ENCODE measurements at places on chromosomes 3 and 15. TPM values are rescaled to one million over a fixed set of nuclear protein-coding genes. Genes with fewer than 3 reads are reported as not detected.

CATSPER2 gene
- total RNA-seq = 2.8 TPM

CCDC50 gene
- total RNA-seq = 141 TPM

SPINT1 gene
- total RNA-seq = 2.5 TPM

VPS18 gene
- total RNA-seq = 34.7 TPM

VIPR1 gene
- total RNA-seq = 6.6 TPM

STRA6 gene
- 0.29 TPM for total RNA-seq

TUSC7 gene
- not detected for total RNA-seq

FAM81A gene
- total RNA-seq = 1.2 TPM

HCLS1 gene
- 20.5 TPM for total RNA-seq

RBMS3 gene
- 53.0 TPM for total RNA-seq

HYKK gene
- total RNA-seq = 5.8 TPM

ASB14 gene
- not detected for total RNA-seq

CGGBP1 gene
- 64.0 TPM for total RNA-seq

NR1I2 gene
- total RNA-seq = not detected

IMP3 gene
- 49.0 TPM for total RNA-seq

KBTBD13 gene
- total RNA-seq = not detected

AMOTL2 gene
- total RNA-seq = 313 TPM

TGM4 gene
- total RNA-seq = not detected

CCK gene
- total RNA-seq = 4.5 TPM

COLQ gene
- 1.7 TPM for total RNA-seq

CFAP44 gene
- total RNA-seq = 5.7 TPM

SH2D7 gene
- not detected for total RNA-seq

NBEAL2 gene
- total RNA-seq = 22.0 TPM

ABHD2 gene
- 49.8 TPM for total RNA-seq

GOLGA6D gene
- total RNA-seq = not detected

TNFAIP8L3 gene
- 15.7 TPM for total RNA-seq

CKMT1B gene
- 0.42 TPM for total RNA-seq

IGF2BP2 gene
- 6.1 TPM for total RNA-seq

DUOX2 gene
- total RNA-seq = under 0.01 TPM

DPPA2 gene
- total RNA-seq = not detected

EPM2AIP1 gene
- total RNA-seq = 13.7 TPM

GOLGA8R gene
- 2.2 TPM for total RNA-seq

PLA2G4E gene
- not detected for total RNA-seq

CPNE9 gene
- not detected for total RNA-seq

SNURF gene
- total RNA-seq = 8.3 TPM

PLSCR2 gene
- not detected for total RNA-seq

NR2E3 gene
- total RNA-seq = not detected

NPAP1 gene
- not detected for total RNA-seq

FGF12 gene
- 19.5 TPM for total RNA-seq

FBXW12 gene
- not detected for total RNA-seq
